ENCODE measurements at places on chromosomes 3 and 15.

DNA sequence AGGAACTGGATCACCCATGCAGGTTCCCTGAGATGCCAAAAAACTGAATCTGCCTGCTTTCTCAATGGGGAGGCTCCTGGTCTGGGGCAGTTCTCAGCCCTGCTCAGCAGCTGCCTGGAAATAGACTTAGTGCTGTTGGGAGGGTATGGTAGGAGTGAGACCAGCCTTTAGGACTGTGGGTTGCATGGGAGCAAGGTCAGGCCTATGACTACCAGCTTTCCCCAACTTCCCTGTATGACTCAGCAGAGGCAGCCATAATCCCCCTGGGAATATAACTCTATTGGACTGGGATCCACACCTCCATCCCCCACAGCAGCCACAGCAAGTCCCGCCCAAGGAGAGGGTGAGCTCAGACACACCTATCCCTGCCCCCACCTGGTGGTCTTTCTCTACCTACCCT lies 87.0 kb downstream of the CFAP44 start:
- no peak overlapping the region for H3K27ac ChIP-seq
- H3K27me3 ChIP-seq: no peaks in the 10 kb centered on the region
- no peak overlapping the region for H3K4me3 ChIP-seq
- DNase-seq: no peak
- no peaks in the 10 kb centered on the region for H3K36me3 ChIP-seq

DNA sequence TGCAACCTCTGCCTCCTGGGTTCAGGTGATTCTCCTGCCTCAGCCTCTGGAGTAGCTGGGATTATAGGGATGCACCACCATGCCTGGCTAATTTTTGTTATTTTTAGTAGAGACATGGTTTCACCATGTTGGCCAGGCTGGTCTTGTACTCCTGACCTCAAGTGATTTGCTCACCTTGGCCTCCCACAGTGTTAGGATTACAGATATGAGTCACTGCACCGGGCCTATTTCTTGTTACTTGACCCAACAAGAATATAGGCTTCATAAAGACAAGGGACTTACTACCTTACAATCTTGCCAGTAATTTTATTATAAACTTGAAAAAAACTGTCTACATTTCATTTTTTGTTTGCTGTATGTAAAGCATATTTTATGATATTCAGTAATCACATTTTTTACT lies 21.4 kb upstream of the ZBTB47 start:
- H3K4me3 ChIP-seq: no peak overlapping the region
- no peaks in the 10 kb centered on the region for H3K4me1 ChIP-seq
- no peak overlapping the region for H3K27ac ChIP-seq
- H3K27me3 ChIP-seq: no peaks in the 10 kb centered on the region
- no peak for DNase-seq
- peaks cover 80% of the 10 kb centered on the region for H3K36me3 ChIP-seq

DNA sequence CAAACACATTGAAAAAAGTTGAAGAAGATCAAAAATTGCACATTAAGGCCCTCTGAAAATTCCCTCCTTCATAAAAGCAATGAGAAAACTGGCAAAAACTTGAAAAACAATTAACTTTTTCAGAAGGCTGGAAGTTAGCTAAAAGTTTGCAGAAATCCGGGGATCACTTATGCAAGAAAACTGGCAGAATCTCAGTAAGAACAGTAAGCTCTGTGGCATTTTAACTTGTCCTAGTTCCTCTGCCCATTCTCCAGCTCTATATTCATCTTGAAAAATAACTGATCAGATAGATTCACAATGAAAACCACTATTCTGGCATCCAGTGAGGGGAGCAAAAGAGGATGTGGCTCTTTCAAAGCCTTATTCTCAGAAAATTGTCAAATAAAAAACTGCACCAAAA lies 566.8 kb downstream of the NTRK3 start:
- no peaks in the 10 kb centered on the region for H3K27me3 ChIP-seq
- no peak overlapping the region for H3K27ac ChIP-seq
- no peak for DNase-seq
- H3K4me3 ChIP-seq: no peak overlapping the region
- no peaks in the 10 kb centered on the region for H3K4me1 ChIP-seq
- H3K36me3 ChIP-seq: no peaks in the 10 kb centered on the region

- no peak overlapping the region for H3K4me3 ChIP-seq
- no peak for DNase-seq
- no peaks in the 10 kb centered on the region for H3K36me3 ChIP-seq
- H3K4me1 ChIP-seq: no peaks in the 10 kb centered on the region
- no peaks in the 10 kb centered on the region for H3K27me3 ChIP-seq
These were observed 58.9 kb downstream of the MECOM start for GRCh38 chr3:169604568-169604967.

Measured in natural killer cell (primary cell).